ENCODE measurements at places on chromosomes 13 and 19.

DNA sequence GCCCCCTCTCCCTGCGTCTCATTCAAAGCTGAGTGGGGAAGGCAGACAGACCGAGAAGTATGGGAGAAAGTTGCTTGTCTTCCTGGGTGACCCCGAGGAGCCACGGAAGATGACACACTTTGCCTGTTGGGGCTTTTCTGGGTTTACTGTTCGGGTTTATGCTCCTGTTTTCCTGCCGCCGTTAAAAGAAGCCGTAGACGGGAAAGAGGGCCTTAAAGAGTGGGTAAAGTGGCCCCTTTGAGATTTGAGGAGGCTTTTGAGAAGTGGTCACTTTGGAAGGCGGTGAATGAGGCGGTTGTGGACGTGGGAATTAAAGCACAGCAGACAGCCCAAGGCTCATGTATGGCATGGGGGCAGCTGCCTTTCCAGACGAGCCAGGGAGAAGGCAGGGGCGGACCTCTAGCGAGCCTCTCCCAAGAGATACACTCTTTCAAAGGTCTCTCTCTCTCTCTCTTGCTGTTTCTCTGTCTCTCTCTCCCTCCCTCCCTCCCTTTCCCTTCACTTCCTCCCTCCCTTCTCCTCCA, 493 bp upstream of the LHFPL6 start:
- peak overlapping the region; percentile 56 for H3K27ac ChIP-seq
- no peaks in the 10 kb centered on the region for H3K27me3 ChIP-seq
- H3K4me3 ChIP-seq: peak overlapping the region; percentile 92
- H3K4me1 ChIP-seq: peaks cover 23% of the 10 kb centered on the region
- no peaks in the 10 kb centered on the region for H3K36me3 ChIP-seq

DNA sequence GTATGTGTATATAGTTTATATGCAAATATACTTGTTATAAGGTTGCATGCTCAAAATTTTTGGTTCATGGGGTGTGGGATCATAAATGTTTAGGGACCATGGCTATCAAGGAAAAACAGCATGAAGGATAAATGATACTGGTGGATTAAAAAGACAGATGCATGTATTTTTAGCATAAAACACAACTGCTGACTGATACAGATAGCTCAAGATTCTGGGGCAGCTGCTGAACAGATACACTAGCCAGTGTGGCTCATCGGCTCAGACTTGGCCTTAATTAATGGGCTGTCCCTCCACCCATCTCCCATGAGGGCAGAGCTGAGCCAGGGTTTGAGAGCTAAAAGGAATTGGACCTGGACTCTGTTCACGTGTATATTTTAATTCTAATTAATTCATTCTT, 11.4 kb downstream of the ALOX5AP start:
- H3K4me3 ChIP-seq: no peak overlapping the region
- no peaks in the 10 kb centered on the region for H3K36me3 ChIP-seq
- H3K27me3 ChIP-seq: no peaks in the 10 kb centered on the region
- H3K27ac ChIP-seq: no peak overlapping the region
- peaks cover 20% of the 10 kb centered on the region for H3K4me1 ChIP-seq

DNA sequence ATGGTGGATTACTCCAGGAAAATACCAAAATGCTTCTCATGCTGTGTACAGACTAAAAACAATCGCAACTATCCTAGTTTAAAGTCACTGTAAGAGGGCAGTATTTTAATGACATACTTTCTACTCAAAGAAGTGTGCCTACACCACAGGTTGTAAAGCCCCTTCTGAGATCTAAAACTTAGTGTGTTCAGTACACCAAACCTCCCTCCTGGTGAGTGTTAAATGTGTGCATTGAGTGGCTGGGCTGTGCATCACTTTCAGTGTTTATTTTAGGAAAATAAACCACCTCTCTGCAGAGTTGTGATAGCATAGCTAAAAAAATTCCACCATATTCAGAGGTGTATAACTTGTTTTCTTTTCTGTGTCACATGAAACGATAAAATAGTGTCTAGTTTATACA, 263.7 kb downstream of the DACH1 start:
- no peaks in the 10 kb centered on the region for H3K4me1 ChIP-seq
- H3K36me3 ChIP-seq: no peaks in the 10 kb centered on the region
- no peak for DNase-seq
- no peak overlapping the region for H3K27ac ChIP-seq
- no peaks in the 10 kb centered on the region for H3K27me3 ChIP-seq

DNA sequence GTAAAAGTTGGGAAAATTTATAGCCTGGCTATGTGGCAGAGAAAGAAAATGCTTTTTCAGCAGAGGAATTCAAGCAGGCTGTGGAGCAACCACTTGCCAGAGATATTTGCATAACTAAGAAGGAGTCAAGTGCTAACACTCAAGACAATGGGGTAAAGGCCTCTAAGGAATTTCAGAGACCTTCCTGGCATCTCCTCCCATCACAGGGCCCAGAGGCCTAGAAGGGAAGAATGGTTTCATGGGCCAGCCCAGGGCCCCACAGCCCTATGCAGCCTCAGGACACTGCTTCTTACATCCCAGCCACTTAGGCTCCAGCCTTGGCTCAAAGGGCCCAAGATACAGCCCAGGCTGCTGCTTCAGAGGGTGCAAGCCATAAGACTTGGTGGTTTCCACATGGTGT, 14.3 kb downstream of the SLC15A1 start:
- H3K27ac ChIP-seq: no peak overlapping the region
- peaks cover 5% of the 10 kb centered on the region for H3K27me3 ChIP-seq

- no peak for DNase-seq
- H3K36me3 ChIP-seq: no peaks in the 10 kb centered on the region
- H3K4me3 ChIP-seq: no peak overlapping the region
- peaks cover 7% of the 10 kb centered on the region for H3K4me1 ChIP-seq
- no peaks in the 10 kb centered on the region for H3K27me3 ChIP-seq
- H3K27ac ChIP-seq: no peak overlapping the region
Observed at GRCh38 chr13:32594157-32594738, 8.0 kb downstream of the PDS5B start.

DNA sequence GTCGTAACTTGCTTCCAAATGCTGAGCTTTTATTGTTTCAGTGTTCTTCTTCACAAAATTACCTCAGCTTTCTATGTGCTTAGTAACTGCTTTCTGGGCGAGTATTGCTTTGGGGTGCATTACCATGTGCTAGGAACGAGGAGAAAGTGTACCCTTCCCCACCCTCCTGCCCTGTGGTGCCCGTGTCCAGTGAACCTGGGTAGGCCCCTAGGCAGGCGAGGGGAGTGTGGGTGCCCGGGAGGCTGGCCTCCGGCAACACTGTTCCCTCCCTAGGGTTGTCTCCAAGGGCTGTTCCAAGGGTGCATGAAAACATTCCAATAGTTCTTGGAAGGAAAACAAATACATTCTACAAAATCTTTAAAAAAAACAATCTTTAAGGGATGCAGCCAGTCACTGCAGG, 216.5 kb upstream of the SOX1 start:
- H3K4me1 ChIP-seq: no peaks in the 10 kb centered on the region
- DNase-seq: no peak
- no peaks in the 10 kb centered on the region for H3K27me3 ChIP-seq
- H3K4me3 ChIP-seq: no peak overlapping the region
- H3K27ac ChIP-seq: no peak overlapping the region

GRCh38 chr13:87680298-87680697, 9.1 kb downstream of the SLITRK5 start:
- no peak for DNase-seq
- H3K4me1 ChIP-seq: peaks cover 8% of the 10 kb centered on the region
- no peak overlapping the region for H3K4me3 ChIP-seq
- no peaks in the 10 kb centered on the region for H3K36me3 ChIP-seq

- H3K27ac ChIP-seq: peak overlapping the region; percentile 71
- no peaks in the 10 kb centered on the region for H3K27me3 ChIP-seq
- no peak for DNase-seq
- H3K4me1 ChIP-seq: peaks cover 7% of the 10 kb centered on the region
Observed at GRCh38 chr19:44303976-44304568, 753 bp downstream of the ZNF235 start.

DNA sequence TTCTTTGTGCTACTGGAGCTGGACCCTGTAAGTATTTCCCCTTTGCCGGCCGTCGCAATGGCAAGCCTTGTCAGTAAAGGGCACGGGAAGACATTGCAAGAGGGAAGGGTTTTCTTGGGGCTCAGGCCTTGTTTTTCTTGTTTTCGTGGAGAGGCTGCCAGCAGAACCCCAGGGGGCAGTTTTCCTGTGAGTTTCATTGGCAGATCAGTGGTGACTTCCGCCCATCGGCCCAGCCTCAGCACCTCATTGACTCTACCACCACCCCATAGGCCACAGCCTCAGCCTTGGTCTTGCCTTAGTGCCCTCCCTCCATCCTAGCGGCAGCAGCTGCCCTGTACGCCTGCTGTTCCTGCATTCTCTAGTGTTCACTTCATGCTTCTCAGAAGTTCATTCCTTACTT, 61.5 kb downstream of the GJA3 start:
- no peaks in the 10 kb centered on the region for H3K4me1 ChIP-seq
- peaks cover 7% of the 10 kb centered on the region for H3K27me3 ChIP-seq
- DNase-seq: no peak
- H3K4me3 ChIP-seq: no peak overlapping the region
- H3K36me3 ChIP-seq: no peaks in the 10 kb centered on the region
- no peak overlapping the region for H3K27ac ChIP-seq

GRCh38 chr13:32311188-32311897, 3.8 kb downstream of the ZAR1L start:
- H3K36me3 ChIP-seq: no peaks in the 10 kb centered on the region
- no peaks in the 10 kb centered on the region for H3K27me3 ChIP-seq
- H3K27ac ChIP-seq: no peak overlapping the region
- no peak for DNase-seq

GRCh38 chr13:25067064-25067463, 28.9 kb upstream of the PABPC3 start:
- no peak for DNase-seq
- no peak overlapping the region for H3K27ac ChIP-seq
- H3K36me3 ChIP-seq: no peaks in the 10 kb centered on the region
- no peak overlapping the region for H3K4me3 ChIP-seq
- H3K4me1 ChIP-seq: no peaks in the 10 kb centered on the region

DNA sequence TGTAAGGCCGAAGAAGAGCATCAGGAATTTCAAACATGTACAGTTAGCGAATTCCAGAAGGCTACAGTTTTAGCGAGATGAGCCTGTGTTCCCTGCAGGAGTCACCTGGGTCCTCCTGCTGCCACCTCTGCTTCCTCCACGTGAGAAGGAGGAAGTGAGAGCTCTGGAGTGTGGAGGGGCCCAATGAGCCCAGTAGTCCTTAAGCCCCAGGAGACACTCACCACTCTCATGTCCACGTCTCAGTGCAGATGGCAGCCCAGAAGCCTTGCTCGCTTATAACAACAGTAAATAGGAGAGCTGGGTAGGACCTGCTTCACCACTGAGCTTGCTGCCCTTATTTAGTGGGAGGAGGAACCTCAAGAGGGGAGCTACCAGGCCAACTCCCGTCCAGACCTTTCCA, 44.3 kb downstream of the SERP2 start:
- no peaks in the 10 kb centered on the region for H3K4me1 ChIP-seq
- H3K27me3 ChIP-seq: no peaks in the 10 kb centered on the region
- H3K4me3 ChIP-seq: no peak overlapping the region
- DNase-seq: no peak
- no peaks in the 10 kb centered on the region for H3K36me3 ChIP-seq

- H3K36me3 ChIP-seq: peaks cover 12% of the 10 kb centered on the region
- no peak overlapping the region for H3K4me3 ChIP-seq
- H3K27me3 ChIP-seq: no peaks in the 10 kb centered on the region
- no peak overlapping the region for H3K27ac ChIP-seq
Observed at GRCh38 chr19:5108123-5108596, 139.2 kb downstream of the KDM4B start.
